ENCODE measurements at places on chromosomes 5 and 9. TPM values are rescaled to one million over a fixed set of nuclear protein-coding genes. Genes with fewer than 3 reads are reported as not detected.

IRX2 gene
- 10.4 TPM for total RNA-seq

RNF208 gene
- total RNA-seq: 1.7 TPM

KCNV2 gene
- not detected for total RNA-seq

HDAC3 gene
- 82.9 TPM for total RNA-seq

CDKN2B-AS1 gene
- 2.0 TPM for total RNA-seq

MZB1 gene
- total RNA-seq: 0.22 TPM
